Activated T-helper 1 cell treated with anti-CD3 and anti-CD28 coated beads, Interleukin-2, amount 50 U/mL, for 16 hours (primary cell): ENCODE measurements at places on chromosomes 4 and X.

- DNase-seq: no peak
Measured at GRCh38 chr4:113838460-113838859, 76.9 kb upstream of the CAMK2D start.

DNA sequence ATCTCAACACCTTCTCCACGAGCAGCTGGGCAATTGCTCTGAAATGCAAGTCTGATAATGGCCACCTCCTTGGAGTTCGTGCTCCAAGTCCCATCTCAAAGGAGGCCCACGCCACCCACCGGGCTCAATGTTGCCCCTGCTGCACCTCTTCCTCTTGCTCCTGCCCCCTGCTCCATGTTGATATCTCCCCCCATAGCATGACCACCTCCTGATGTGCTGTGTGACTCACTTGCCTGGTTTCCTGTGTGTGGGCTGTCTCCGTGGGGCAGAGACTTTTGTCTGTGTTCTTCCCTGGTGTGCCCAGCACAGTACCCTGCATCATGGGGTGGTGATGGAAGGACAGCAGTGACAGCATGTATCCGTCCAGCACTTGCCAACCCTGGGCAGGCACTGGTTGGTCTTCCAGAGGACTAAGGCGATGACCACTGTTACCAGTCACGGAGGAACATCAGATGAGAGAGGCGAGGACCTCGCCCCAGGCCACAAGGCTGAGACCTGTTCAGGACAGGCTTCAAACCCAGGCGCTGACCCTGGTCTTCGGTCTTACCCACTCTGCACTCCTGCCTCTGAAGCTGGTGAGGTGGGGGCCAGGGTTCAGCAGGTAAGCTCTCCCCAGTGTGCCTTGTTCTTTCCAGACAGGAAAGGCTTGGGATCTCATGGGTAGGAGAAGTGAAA lies 104.6 kb upstream of the LRPAP1 start:
- DNase-seq: no peak

DNA sequence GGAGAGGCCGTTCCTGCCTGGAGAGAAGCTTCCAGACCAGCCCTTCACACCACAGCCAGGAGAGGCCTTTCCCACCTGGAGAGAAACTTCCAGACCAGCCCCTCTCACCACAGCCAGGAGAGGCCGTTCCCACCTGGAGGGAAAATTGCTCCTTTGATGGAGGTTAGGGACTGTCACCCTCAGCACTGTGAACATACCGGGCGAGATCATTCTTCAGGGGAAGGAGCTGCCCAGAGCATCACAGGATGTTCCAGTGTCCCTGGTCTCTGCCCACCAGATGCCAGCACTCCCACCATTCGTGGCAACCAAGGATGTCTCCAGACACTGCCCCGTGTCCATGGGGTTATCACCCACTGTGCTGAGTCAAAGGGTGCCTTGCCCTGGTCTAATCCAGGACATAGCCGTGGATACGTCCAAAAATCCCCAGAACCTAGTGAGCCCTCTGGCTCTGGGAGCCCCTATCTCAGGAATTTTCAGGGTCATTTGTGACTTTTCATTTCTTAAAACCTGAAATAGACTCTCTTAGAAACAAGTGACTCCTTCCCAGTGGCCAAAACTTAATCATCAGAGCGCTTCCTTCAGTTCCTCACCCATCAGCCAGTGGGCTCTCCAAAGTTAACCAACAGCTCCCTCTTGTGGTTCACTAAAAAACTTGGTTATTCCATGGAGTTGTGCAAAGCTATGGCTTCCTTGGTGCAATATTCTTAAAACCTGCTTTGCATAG lies 80.2 kb downstream of the CRMP1 start:
- no peak for DNase-seq

- DNase-seq: no peak
Measured at GRCh38 chrX:150451953-150452352, 88.8 kb downstream of the MAMLD1 start.

- DNase-seq: no peak
Measured at GRCh38 chr4:35710343-35710742, 534.0 kb downstream of the ARAP2 start.

DNA sequence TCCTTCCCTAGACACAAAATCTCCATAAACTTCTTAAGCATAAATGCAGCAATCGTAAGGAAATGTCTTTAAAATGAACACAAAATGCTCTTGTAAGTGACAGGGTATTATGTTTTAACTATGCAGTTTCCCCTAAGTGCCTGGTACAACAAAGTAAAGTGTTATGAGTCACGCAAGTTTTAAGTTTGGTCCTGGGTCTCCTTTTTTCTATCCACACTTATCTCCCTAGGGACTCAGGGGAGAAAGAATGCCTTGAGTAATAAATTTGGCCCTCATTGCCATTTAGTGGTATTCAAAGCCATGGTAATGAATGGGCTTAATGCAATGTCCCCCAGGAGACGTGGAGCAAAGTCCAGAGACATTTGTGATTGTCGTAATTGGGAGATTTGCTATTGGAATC lies 149.1 kb downstream of the MAGEB17 start:
- DNase-seq: no peak

DNA sequence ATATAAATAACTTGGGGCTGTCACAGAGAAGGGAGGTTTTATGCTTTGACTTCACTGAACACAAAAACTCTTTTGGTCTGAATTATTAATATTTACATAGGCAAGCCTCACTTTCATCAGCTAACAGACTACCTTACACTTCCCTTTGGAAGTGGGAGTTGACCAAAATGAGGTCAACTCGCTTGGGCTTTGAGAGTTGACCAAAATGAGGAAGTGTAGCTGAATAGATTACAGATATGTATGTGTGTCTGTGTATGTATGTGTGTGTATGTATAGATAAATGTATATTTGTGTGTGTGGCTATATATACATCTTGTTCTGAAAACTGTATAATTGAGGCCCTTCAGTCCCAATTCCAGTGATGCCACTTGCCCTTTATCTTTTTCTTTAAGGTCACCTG lies 113.3 kb upstream of the IL13RA1 start:
- DNase-seq: no peak

- no peak for DNase-seq
Measured at GRCh38 chr4:36325499-36325898, 44.1 kb downstream of the DTHD1 start.

DNA sequence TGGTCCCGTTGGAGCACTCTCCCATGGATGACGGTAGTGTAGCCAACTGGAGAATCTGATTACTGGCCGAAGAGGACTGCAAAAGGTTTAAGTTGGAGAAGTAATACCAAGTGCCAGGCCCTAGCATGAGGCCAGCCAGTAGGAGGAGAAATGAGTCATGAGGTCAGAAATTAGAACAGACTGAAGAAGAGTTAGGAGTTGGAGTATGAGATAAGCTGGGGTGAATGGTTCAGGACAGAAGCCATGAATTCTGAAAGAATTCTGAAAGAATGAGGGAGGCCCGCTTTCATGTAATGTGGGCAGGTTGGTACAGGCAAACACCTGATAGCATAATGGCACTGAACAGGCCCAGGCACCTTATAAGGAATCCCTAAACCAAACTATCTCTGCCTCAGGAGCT lies 18.4 kb upstream of the STK26 start:
- DNase-seq: no peak

- no peak for DNase-seq
Measured at GRCh38 chrX:54482839-54483593, 13.0 kb downstream of the FGD1 start.

- no peak for DNase-seq
Measured at GRCh38 chrX:97858592-97858991, 974.9 kb downstream of the RPA4 start.

GRCh38 chr4:102219129-102219528 lies 126.2 kb downstream of the SLC39A8 start:
- no peak for DNase-seq

- no peak for DNase-seq
Measured at GRCh38 chr4:98625920-98626319, 32.5 kb downstream of the TSPAN5 start.

GRCh38 chr4:76090241-76090691 lies 15.8 kb downstream of the ART3 start:
- DNase-seq: no peak

DNA sequence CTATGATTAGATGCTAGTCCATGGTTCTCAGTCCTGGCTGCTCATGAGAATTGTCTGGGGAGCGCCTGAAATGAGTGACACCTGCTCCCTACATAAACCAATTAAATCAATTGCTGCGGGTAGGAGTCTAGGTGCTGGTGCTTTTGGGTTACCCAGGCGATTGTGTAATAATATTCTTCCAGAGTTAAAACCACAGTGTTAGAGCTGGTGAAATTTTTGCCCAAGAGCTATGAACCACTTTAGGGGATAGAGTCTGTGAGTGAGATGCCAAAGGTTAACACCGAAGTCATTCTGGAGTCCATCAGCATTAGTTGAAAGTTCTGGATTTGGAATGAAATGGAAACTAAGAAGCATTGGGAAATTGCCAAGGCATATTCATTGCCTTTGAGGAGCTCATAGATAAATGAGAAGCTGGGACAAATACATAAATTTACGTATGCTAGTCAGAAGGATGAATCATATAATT lies 15.3 kb downstream of the PDK3 start:
- no peak for DNase-seq

DNA sequence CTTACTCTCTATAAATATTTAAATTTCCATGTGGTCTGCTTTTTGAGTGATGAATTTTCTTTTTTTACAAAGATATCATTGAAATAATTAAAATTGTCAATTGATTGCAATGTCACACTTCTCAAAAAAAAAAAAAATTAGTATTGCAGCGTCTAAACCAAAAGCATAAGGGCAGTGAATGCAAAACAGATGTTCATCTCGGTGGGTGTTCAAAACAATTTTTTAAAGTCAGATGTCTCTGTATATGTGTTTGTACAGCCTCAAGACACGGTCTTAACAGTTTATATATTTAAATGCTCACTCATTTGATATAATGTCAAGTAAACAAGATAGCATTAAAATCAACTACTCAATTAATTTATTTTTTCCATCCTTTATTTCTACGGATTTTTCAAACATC lies 52.3 kb downstream of the PALLD start:
- no peak for DNase-seq

DNA sequence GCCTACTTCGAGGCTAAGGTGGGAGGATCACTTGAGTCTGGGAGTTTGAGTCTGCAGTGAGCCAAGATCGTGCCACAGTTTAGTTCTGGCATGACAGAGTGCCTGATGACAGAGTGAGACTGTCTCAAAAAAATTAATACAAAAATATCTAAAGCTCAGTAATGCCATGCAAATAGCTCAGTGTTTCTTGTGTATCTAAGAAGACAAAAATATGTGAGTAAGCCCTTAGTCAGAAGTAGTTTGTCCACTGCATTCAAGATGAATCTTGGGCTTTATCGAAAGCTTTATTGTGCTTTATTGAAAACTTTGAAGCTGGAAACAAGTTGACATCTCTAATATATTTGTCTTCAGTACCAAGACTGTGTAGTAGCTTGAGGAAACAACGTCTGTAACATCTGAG lies 115.9 kb downstream of the GPAT3 start:
- no peak for DNase-seq

- DNase-seq: no peak
Measured at GRCh38 chr4:176767183-176767582, 25.5 kb downstream of the VEGFC start.

DNA sequence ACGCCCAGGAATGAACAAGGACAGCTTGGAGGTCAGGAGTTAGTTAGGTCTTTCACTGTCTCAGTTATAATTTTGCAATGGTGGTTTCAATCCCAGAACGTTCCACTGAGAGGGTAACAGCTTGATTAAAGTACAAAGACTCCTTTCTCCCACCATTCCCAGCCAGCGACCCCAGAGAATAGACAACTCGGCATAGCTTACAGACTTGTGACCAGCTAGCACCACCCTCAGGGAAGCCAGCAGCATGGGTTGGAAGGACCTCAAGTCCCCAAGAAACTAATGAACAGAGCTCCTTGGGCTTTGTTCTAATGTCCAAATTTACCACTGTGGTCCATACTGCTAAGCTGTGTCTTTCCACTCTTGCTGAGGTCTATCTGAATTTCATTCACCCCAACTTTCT lies 72.0 kb upstream of the MED14 start:
- DNase-seq: no peak

DNA sequence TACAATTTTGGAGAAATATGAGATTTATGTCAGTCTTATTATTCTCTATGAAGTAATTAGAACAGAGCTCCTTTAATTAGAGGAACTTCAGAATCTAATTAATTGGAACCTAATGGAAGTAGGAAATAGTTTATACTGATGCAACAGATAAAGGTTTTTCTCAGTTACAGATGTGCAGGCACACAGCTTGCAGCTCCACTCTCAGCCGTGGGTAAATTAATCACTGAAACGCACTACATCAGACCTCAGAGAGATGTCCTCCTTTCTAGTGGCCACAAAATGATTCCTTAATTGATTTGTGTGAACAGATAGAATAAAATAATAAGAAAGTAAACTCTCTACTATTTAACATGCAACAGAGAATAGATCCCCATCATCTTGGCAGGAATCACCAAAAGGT lies 21.5 kb upstream of the NPY2R start:
- DNase-seq: no peak

- DNase-seq: no peak
Measured at GRCh38 chr4:108165586-108165985, 3.1 kb downstream of the LEF1 start.

- DNase-seq: no peak
Measured at GRCh38 chr4:169657470-169658107, 37.2 kb downstream of the CLCN3 start.

DNA sequence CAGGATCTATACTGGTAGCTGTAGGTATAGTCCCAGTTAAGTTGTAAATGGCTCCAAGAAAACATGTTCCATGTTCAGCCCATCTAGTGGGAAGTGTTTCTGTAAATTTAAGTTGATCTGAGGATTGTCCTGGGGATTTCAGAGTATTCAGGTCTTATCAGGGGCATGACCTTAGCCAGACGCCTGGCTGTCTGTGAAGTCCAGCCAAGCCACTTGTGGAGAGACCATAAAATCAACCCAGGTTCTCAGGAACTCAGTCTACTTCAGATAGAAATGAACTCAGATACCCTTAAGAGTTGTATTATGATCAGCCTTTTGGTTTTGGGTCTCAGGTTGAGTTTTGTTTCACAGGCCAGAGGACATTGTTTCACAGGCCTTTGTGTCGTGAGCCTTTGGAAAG lies 95.9 kb downstream of the EGF start:
- no peak for DNase-seq

GRCh38 chrX:95675794-95676193 lies 1008.8 kb upstream of the DIAPH2 start:
- DNase-seq: no peak
